Adipocyte (in vitro differentiated cells): ENCODE measurements at places on chromosomes 5 and 9.

DNA sequence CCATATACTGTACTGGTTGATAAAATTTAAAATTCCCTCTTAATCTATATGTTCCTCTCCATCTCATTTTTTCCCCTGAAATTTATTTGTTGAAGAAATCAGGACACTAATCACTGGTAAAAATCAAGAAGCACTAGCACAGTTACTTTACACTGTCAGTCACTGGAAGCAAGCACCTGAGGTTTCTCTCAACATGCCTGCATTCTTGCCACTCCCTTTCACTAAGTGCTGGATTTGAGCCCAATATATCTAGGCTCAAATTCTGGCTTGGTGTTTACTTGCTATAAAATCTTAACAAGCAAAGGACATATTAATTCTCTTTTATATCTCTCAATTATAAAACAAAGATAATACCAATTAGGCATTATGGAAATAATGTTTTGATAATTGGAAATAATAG lies 58.6 kb downstream of the DIAPH1 start:
- DNase-seq = peak; percentile 46

DNA sequence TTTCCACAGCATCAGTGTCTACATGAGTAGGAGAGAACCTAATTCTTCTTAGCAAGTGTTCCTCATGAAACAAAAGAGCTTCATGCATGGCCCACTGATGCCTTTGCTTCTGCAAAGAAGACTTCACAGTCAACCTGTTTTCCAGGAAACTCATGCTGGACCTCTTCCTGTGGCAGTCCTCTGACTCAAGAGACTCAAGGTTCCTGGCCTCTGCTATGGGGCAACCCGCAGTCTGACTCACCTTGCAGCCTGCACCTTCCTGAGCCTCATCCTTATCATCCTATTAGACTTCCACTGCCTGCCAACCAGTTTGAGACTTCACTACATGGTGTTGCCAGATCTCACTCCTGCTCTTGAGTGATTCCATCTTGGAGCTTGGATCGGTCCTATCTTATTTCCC lies 17.6 kb upstream of the AGGF1 start:
- no peak for DNase-seq

- DNase-seq = peak; percentile 23
Measured at GRCh38 chr9:6780690-6781089, 22.9 kb downstream of the KDM4C start.

GRCh38 chr5:180078348-180078747 lies 6.8 kb upstream of the RNF130 start:
- DNase-seq = no peak

GRCh38 chr5:153613144-153613543 lies 122.7 kb downstream of the GRIA1 start:
- DNase-seq = peak; percentile 24

- DNase-seq = no peak
Measured at GRCh38 chr9:3244963-3245653, 280.7 kb downstream of the RFX3 start.

DNA sequence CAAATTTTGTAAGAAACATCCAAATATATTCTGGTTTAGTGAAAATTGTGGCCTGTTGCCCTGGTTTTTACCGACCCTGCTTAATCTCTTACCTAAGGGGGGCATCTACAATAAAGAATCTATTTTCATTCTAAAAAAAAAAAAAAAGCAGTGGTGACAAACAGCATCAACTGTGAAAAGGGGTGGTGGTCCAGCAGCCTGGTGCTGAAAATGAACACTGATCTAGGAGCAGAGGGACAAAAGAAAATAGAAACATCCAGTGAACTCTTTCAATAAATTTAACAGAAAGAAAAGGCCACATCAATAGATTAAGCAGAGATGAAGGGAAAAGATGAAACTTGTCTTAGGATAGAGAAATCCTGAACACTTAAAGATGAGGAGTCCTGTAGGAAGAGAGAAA lies 348.7 kb upstream of the GRAMD2B start:
- no peak for DNase-seq

- DNase-seq = peak; percentile 29
Measured at GRCh38 chr5:84088996-84089395, 295.7 kb downstream of the EDIL3 start.

GRCh38 chr5:61279725-61280124 lies 52.3 kb upstream of the ZSWIM6 start:
- no peak for DNase-seq
